ENCODE measurements at places on chromosomes 12 and 14. TPM values are rescaled to one million over a fixed set of nuclear protein-coding genes. Genes with fewer than 3 reads are reported as not detected.

Gene GLIPR1L1
- not detected for total RNA-seq

Gene CHMP4A
- total RNA-seq = 82.6 TPM

Gene ERO1A
- 52.3 TPM for total RNA-seq

Gene CELA1
- not detected for total RNA-seq

Gene SDR9C7
- not detected for total RNA-seq

Gene ANO2
- 0.21 TPM for total RNA-seq

Gene IRAK3
- total RNA-seq = 1.4 TPM

Gene ITGB7
- 0.46 TPM for total RNA-seq

Gene GSKIP
- total RNA-seq = 22.9 TPM

Gene RNF212B
- not detected for total RNA-seq

Gene TTC7B
- total RNA-seq = 17.6 TPM

Measured in A549 treated with AZD2906 at 1 μM for 4 hours (cell line).